Stimulated activated CD4-positive, alpha-beta T cell treated with anti-CD3 and anti-CD28 coated beads, Interleukin-15, amount 100 ng/mL, for 48 hours (primary cell): ENCODE measurements at places on chromosomes 2 and 18.

- DNase-seq = no peak
Measured at GRCh38 chr2:26251893-26252292, 7.2 kb downstream of the HADHB start.

- DNase-seq = no peak
Measured at GRCh38 chr2:187228986-187229385, 219.1 kb downstream of the CALCRL start.

DNA sequence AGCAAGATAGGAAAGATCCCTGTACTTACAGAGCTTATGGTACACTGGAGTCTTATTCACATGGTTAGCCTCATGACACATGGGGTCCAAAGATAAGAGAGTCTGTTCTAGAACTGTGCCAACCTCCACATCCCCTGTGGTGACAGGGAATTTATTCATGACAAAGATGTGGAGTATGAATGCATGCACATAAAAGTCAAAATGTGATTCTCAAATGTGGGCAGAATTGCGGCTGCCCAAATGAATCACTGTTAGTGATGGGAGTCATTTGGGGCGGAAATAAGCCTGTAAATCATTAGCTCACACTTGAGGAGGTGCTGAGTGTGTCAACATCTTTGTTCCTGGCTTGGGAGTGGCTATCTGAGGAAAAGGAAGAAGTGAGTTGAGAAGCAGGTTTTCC lies 560.6 kb downstream of the SLC4A3 start:
- no peak for DNase-seq

- DNase-seq = no peak
Measured at GRCh38 chr2:234796045-234796591, 155.7 kb upstream of the SH3BP4 start.

DNA sequence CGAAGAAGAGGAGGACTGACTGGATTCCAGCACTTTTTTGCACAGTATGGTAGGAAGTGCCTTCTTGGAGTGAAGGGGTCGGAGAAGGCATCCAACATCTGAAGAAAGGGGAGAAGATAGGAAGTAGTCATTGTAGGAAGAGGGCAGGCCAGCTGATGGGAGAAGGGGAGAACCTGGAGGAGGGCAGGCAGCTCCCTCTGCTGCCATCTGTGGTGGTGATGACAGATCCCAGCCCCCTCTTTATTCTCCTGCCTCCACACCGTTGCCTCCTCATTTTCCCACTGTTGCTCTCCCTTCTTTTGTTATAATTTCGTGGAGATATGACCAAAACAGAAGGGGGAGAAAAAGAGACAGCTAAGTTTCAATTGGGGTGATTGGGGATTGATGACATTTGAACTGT lies 2.9 kb upstream of the SCYGR2 start:
- DNase-seq = no peak

- DNase-seq = no peak
Measured at GRCh38 chr2:67645280-67646138, 248.4 kb downstream of the ETAA1 start.

DNA sequence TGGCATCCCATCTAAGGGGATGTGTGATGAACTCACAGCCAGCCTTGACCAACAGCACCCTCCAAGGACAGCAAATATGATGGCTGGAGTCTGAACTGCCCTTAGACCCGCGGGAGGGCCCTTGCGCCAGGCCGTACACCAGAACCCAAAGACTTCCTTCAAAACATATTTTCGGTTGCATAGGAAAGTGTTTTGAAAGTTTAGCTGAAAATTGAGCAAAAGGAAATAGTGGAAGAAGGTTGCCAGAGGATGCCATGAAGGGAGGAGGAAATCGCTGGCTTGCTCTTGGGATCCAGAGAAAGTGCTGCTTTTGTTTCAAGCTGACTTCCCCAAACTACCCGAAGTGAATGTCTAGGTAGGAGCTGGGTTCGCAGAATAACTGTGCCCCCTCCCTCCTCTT lies 61.3 kb downstream of the IL1R2 start:
- DNase-seq = no peak
